Activated CD4-positive, alpha-beta T cell treated with anti-CD3 and anti-CD28 coated beads, Interleukin-2, amount 50 U/mL, for 24 hours (primary cell): ENCODE measurements at places on chromosomes 5 and 9.

DNA sequence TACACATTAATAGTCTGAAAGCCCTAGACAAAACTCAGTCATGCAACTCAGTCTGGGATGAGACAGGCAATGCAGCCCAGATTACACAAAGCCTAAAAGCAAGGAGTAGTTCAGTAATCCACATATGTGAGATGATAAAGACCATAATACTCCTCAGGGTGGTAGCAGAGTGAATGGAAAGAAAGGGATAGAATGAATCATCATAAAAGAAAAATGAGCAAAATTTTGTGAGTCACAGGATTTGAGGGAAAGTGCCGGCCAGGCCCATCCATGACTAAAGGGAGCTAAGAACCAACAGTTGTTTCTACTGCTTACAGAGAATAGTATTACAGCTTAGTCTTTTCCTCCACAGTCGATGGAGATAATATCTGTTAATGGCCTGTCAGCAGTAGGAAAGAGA, 90.0 kb upstream of the POU5F2 start:
- DNase-seq = no peak

DNA sequence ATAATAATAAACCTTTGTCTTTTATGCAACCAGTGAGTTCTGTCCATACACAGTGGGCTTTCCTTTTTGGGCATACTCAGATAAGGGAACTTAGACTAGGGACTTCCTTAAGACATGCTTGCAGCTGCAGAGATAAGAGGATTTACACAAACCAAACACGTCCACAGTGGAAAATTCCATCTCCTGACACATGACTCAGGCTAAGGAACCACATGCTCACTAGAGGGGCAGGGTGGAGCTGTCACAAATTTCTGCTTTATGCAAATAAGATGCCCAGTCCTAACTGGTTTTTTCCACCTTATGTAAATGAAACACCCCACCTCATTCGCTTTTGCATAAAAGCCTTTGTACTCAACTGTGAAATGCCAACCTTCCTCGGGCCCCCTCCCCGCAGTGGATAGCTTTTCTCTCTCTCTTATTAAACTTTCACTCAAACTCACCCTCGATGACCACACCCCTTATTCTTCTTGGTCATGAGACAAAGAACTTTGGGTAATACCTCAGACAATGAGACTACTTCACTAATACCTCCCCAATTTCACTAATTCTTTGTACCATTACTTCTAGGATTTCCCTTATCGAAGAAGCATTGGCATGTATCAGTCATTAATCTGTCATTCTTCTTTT, 170.3 kb upstream of the FTMT start:
- DNase-seq = no peak

DNA sequence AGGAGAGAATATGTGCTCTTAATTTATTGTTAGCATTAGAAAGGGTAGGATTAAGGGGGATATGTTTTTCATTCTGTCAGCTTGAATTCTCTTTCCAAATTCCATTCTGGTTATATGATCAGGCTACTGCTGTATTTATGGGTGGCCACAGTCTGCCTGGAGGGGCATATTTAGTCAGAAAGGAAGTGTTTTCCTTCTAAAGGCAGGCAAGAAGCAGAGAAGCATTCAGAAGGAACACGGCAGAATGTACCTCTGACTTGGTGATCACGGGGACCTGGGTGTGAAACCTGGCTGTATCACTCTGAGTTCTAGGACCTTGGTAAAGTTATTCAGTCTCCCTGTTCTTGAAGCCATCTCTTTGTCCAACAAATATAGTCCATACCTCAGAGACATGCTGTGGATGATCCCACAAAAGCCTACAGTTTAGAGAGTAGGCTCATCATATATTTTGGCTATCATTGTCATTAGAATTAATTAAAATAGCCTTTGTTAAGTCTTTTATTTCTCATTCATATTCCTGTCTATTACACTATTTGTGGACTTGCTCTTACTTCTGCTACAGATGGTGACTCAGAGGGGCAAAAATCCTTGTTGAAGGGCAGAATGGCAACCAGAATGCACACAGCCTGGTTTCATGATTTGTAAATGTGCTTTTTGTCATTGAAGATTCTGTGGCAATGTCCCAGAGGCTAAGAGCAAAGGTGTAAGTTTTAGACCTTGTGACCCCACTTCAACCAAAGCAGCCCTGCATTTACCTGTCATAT, 2.7 kb downstream of the TNC start:
- DNase-seq = no peak

DNA sequence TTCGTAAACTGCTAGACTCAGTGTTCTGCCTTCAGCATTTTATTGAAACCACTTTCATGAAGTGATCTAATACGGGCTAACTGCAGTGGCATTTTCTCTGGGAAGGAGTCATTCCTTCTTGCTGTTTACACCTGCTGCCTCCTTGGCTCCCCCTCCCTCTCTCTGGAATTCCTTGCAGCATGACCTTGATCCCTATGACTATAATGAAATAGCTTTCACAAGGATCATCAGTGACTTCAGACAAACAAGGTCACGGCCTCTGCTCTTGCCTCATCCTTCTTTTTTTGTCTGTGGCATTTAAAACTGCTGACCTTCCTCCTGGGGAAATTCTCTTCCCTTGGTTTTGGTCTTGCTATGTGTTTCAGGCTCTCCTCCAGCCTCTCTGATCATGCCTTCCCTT, 90.2 kb downstream of the ZNF462 start:
- no peak for DNase-seq

- peak; percentile 23 for DNase-seq
These were observed 315.5 kb upstream of the C9orf72 start for GRCh38 chr9:27888661-27889295.

DNA sequence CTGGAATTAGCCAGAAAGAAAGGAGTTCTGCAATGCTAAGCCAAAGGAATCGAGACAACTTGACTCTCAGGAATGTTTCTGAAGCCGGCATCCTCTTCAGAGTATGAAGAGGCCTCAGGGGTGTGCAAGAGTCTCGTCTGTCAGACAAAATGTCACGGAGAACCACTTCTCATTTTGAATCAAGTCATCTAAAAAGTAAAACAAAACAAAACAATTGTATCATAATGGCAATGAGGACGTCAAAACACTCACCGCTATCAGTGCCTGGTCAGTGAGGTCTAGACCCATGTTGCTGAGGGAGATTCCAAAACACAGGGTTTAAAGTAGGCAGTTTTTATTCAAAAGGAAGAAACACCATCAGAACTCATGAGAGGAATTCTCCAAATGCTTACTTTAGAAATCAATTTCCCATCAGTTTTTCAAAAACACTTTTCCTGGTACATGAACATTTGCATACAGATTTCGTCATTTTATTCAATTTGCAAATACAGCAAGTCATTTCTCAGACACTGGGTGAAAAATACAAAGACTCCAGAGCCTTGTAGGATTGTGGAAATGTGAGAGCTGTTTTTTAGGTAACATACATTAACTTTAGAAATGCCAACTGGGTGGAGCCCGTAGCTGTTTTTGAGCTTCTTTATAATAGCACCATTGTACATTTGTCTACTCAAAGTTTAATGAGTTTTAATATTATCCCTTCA, 89.5 kb upstream of the MAP3K1 start:
- no peak for DNase-seq

- no peak for DNase-seq
These were observed 286.6 kb downstream of the CRB2 start for GRCh38 chr9:123642291-123643278.

DNA sequence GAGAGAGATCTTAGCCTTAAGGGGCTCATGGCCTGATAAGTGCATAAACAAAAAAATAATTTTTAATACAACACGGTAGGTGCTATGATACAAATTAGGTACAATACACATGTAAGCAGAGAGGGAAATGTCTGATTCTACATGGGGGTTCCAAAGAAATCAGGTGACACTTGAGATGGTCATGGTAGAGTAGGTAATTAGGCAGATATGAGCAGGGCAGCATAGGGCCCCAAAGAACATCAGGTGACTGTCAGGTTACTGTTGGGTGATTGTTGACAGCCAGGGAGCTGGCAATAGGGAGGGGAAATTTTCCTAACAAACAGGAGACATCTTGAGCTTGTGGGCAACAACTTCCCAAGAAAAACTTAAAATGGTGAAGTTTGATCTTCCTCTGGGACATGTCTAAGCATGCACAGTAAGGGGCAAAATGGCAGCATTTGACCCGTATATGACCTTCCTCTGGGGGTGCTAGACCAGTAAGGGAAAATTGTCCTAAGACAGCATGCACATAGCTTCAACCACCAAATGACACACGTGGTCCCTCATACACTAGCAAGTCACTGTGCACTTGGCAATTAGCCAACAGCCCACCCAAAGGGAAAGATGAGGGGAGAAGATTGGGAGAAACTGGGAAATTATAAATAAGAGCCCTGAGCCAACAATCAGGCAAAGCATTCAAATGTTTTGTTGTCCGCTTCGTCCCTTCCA, 37.3 kb upstream of the TENT4A start:
- no peak for DNase-seq

GRCh38 chr5:31096238-31096865, 97.1 kb upstream of the CDH6 start:
- no peak for DNase-seq

GRCh38 chr5:57137401-57137800, 36.5 kb upstream of the GPBP1 start:
- no peak for DNase-seq

GRCh38 chr9:91253488-91253887, 108.2 kb downstream of the AUH start:
- DNase-seq = peak; percentile 7

- no peak for DNase-seq
These were observed 167.9 kb downstream of the TSSK1B start for GRCh38 chr5:113266913-113267227.

- no peak for DNase-seq
These were observed 5.6 kb downstream of the C5orf24 start for GRCh38 chr5:134851307-134851923.

GRCh38 chr5:1227667-1228066, 2.5 kb downstream of the SLC6A18 start:
- DNase-seq = no peak

DNA sequence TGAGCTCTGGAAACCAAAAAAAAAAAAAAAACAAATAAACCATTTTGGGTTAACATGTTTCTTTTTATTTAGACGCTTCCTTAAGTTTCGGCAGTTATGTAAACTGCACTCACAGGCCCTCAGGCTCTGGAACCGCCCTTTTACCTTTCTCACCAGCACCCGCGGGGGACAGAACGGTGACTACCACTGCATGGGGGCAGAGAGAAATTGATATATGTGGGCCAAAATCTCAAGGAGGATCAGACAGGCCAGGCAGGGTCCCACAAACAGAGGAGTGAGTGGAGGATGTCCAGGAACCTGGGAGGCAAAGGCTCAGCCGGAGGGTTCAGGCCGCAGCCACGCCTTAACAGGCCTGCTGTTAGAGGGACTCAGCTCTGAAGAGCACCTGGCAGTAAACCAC, 54.4 kb downstream of the IRX2 start:
- no peak for DNase-seq

DNA sequence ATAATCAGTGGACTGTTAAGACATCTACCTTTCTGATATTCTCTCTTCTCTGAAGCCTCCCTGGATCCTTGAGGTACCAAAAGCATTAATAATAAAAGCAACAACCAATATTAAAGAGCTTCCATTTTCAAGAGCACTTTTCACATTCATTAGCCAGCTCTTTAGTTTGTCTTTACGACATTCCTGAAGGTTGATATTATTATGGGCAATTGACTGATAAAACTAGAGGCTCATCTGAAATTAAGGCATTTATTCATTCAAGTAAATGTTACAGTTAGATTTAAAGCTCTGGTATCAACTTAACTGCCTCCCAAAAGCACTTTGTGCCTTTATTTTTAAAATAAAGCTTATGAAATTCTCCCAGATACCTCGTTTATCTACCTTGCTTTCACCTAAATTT, 199.6 kb downstream of the PLK2 start:
- no peak for DNase-seq

- DNase-seq = no peak
These were observed 11.3 kb downstream of the MYOZ3 start for GRCh38 chr5:150672237-150672883.

- DNase-seq = no peak
These were observed 58.1 kb downstream of the DENND1A start for GRCh38 chr9:123871781-123872180.

GRCh38 chr9:8205576-8205975, 406.0 kb upstream of the DMAC1 start:
- DNase-seq = no peak

GRCh38 chr9:77585335-77585786, 62.8 kb downstream of the GNA14 start:
- no peak for DNase-seq

DNA sequence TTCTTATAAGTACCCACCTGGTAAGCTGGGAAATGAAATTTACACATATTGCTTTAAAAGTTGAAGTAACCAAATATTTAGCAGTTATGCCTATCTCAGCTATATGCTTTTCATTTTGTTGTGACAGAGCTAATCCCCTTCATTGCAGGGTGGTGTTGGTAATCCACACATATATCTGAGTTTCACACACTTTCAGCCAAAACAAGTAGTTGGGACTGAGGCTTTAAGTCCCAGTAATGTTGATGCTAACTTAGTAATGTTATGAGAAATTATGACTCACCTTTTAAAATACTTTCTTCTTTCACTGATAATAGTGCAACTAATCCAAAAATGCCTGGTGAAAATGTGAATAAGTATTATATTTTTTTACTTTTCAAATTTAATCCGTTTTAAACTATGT, 19.2 kb upstream of the RICTOR start:
- DNase-seq = no peak

DNA sequence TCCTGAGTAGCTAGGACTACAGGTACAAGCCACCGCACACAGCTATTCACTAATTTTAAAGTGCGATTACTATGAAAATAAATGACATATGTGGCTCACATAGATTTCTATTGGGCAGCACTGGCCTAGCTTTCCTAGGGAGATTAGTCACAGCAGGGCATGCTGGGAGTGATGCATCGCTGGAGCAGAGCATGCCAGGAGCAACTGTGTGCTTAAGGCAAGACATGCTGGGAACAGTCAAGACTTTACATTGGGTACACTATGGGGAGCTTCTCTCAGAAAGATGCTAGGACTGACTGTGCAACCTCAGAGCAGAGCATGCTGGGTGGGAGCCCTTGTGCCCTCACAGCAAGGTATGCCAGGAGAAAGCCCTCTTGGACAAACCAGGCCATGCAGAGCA, 9.3 kb downstream of the ST6GALNAC6 start:
- no peak for DNase-seq

GRCh38 chr9:97425973-97426336, 14.1 kb downstream of the TDRD7 start:
- DNase-seq = no peak

DNA sequence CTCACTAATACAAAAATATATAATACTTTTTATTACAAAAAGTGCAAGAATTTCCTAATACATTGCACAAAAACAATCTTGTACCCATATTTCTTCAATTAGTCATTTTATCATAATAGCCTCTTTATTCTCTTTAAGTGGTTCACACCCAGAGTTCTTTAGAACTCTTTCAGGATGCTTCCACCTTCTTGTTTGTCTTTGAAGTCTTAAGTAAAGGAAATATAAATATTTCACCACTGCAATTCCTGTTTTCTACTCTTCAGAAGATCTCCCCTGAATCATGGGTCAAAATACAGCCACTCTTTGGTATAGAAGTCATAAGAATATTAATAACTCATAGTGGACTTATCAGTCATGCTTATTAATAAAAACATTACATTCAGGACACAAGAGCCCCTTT, 293.0 kb downstream of the ATPSCKMT start:
- no peak for DNase-seq
